ENCODE measurements at places on chromosomes 13 and 19.

GRCh38 chr13:113646376-113646775 lies 11.6 kb downstream of the ATP4B start:
- no peak for DNase-seq

- DNase-seq = no peak
Observed at GRCh38 chr19:31337008-31337914, 12.0 kb downstream of the TSHZ3 start.

GRCh38 chr13:51122868-51123566 lies 11.9 kb upstream of the C13orf42 start:
- DNase-seq = no peak

DNA sequence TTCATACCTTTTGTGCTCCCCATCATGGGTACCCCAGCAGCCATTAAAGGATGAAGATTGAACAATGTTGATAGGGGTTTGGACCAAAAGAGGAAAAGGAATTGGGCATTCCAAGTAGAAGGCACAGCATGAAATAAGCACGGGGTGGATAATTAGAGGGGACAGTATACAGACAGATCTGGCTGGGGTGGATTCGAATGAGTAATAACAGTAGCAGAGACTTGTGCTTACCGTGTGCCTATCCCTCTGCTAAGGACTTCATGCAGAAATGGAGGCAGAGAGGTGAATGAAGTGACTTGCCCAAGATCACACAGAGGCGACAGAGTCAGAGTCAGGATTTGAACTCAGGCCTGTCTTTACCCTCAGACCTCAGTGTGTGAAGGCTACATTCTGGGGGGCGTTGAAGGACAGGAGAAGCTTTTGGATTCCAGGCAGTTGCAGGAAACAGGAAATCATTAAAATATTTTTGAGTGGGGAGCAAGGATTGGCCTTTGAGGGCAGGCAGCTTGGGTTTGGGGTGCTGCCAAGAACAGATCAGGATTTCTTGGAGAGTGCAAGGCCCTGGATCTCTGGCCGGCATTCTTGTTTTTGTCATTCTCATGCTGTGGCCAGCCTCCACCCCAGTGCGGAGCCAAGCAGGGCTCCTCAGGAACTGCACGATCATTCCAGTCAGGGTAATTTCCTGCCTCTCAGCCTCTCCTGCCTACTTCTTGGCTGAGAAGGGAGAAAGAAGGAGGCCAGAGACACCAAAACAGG lies 18.7 kb downstream of the PAF1 start:
- DNase-seq = no peak

- DNase-seq = no peak
Observed at GRCh38 chr13:40143106-40143505, 487.6 kb downstream of the COG6 start.

GRCh38 chr19:1468821-1469254 lies 10.2 kb downstream of the C19orf25 start:
- no peak for DNase-seq

GRCh38 chr13:41864658-41865057 lies 96.3 kb downstream of the VWA8 start:
- DNase-seq = no peak

DNA sequence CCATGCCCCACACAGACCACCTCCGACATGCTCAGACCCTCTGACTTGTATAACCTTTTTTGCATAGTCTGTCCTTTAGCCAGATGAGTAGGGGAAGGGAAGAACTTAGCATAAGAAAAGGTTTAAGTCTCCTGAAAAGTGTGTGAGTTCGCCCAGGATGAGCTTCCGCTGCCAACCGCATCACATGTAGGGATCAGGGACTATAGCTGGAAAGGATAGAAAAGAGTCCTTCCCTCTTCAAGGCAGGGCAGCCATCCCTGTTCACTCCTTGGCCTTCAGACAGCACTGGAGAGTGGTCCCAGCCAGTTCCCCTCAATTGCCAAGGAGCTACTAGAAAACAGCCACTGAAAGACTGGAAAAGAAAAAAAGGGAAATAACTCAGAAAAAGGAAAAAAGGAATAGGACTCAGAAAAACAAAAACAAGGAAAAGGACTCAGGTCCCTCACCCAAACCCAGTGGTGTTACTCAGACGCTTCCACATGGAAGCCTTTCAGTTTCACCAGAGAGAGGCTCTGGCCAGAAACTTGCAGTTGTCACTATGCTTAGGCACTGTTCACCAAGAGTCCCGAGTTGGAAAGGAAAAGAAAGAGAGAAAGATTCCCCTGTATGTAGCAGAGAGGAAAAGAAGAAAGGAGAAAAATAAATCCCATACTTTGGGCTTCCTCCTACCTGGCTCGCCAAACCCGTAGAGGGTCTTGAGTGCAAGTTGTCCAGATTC lies 5.6 kb upstream of the TM9SF2 start:
- no peak for DNase-seq

DNA sequence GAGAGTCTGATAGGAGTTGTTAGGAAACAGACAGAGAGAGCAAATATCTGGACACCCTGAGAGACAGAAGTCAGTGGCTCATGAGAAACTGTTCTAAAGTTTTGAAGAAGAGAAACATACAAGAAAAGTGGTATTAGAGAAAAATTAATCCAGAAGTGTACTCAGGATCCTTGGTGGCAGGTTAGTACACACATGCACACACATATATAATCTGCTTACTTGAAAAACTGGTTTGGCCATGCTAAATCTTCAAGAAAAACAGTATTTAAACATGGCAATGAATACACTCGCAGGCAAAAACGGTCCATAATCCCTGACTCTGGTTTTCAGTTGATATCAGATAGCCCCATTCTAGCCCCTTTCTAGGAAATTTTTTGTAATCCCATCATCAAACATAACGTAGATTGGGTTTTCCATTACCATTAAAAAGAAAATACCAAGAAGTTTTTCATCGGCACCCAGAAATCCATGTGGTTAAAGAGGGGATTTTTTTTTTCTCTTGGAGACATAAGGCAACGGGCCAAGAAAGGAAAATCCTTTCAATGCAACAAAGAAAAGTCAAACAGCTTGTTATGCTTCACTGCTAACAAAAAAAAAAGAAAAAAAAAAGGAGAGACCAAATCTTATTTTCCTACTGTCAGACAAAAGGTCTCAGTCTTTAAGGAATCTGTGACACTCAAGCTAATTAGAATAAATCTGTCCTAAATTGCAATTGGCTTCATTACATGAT lies 178.0 kb upstream of the MIR17HG start:
- no peak for DNase-seq

Measured in epithelial cell of proximal tubule (primary cell).